ENCODE measurements at places on chromosomes 3 and 15.

DNA sequence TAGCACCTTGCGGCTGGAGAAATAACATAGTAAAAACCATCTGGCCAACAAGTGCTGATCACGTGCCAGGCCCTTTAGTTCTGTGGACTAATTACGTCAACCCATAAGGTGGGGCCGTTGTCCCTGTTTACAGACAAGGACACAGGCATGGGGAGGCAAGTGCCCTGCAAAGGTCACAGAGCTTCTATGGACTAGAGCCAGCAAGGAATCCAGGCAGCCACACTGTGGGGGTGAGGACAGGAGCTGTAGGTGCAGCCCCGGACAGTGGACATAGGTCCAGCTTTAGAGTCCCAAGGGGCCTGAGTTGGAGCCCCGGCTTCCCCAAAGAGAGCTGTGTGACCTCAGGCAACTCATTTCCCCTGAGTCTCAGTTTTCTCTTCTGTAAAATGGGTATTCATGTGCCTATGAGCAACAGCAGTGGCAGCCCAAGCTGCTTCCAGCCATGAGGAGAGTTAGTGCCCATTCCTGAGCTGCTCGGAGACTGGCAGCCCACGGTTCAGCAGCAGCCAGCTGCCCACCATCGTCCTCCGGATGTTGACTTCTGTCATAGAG, 13.9 kb downstream of the CHST13 start:
- DNase-seq: no peak

DNA sequence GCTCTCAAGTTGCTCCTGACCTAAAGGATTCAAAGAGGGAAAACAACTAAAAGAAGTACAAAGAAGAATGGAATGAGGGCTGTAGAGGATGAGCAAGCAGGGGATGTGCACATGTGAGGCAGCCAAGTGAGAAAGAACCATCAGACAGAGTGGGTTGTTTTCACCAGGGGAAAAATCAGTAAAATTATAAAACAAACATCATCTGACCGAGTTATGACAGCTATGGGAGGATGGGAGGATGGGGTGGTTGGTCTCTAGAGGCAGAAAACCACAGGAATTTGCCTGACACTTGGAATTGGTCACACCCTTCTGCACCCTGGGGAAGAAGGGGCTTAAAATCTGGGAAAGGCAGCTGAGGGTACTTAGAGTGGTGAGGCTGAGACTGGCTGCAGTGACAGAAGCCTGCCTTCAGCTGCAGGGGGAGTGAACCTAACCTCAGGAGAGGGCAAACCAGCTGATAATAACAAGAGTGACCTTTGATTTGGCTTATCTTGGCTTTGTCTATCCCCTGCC, 10.1 kb downstream of the ARHGAP31 start:
- DNase-seq: no peak

- DNase-seq: no peak
These were observed 301.9 kb downstream of the CACNA2D3 start for GRCh38 chr3:54424292-54424691.

- DNase-seq: no peak
These were observed 5.9 kb downstream of the RNU6-1 start for GRCh38 chr15:67833710-67834511.

DNA sequence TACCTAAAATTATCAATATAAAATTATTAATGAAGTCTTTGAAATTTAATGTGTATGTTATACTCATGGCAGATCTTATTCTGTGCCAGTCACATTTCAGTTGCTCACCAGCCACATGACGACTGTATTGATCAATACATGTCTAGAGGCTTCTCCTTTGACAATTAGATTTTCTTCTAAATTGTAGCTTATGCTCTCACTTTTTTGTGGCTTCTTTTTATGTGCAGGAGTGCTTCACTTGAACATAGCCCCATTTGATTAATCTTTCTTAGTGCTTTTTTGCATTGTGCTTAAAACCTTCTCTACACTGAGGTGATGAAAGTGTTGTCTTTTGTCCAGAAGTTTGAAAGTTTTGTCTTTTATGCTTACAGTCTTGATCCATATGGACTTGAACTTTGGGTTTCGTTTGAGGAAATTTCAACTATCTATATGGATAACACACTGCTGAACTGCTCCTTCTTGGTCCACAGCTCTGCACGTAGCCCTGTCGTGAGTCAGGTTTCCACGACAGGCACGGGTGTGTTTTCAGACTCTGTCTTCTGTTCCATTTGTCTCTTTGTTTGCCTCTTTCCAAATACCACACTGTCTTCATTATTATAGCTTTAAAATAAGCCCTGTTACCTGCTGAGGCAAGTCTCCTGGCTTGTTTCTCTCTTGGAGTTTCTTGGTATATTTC, 393.9 kb upstream of the CFAP20DC start:
- no peak for DNase-seq

- no peak for DNase-seq
These were observed 376.7 kb upstream of the PDZRN3 start for GRCh38 chr3:74001436-74001835.

GRCh38 chr15:71103102-71103676, 12.1 kb upstream of the THSD4 start:
- DNase-seq: no peak

DNA sequence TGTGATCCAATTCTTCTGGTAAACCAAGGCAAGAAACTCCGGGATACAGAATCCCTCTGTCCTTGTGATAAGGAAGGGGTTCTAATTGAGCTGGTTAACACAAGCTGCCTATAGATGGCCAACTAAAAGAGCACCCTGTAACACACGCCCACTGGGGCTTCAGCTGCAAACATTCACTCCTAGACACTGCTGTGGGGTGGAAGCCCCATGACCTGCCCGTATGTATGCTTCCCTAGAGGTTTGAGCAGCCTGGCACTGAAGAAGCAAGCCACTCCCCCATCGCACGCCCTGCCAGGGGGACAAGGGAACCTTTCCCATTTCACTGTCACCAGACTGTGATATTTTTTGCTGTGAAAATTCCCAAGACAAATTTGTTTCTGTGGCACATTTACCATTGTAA, 516.9 kb upstream of the GOLIM4 start:
- no peak for DNase-seq

GRCh38 chr3:11643201-11643603, 513 bp downstream of the VGLL4 start:
- peak; percentile 33 for DNase-seq

DNA sequence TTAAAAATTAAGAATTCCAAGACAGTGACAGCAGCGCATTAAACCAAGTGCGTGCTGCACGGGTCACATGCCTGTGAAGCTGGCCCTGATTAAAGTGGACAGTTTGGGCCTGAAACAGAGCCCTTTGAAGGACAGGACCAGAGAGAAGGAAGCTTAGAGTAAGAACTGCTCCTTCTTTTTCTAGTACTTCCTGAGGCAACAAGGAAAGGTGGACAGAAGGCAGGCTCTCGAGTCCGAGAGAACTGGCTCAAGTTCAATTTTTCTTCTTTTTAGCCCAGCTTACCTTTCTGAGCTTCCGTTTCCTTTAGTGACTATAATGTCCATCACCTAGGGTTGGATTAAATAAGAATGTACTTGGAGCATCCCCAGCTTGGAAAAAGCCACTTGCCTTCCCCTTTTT, 26.9 kb downstream of the ANP32A start:
- no peak for DNase-seq

DNA sequence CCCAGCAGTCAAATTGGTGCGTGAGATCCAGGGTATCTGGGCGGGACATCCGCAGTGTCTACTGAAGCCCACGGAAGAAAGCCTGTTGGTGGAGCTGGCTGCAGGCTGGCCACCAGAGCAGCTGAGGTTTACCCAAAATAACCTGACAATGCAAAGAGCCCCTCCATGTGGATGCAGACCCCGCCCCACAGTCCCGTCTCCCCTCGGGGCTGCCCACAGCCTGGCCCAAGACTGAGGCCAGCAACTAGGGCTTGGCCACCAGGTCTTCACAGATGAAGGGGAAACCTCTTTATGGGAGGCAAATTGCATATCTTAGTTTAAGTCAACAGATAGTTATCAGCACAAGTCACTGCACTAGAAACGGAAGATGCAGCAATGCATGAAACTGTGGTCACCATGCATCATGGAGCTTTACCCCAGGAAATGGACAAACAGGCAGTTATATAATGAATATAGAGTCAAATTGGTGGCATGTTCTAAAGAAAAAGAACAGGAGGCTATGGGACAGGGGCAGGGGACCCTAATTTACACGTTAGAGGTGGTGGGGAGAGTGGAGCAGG, 86.3 kb downstream of the ARNT2 start:
- DNase-seq: no peak

GRCh38 chr15:50128266-50128665, 9.2 kb upstream of the ATP8B4 start:
- DNase-seq: no peak

DNA sequence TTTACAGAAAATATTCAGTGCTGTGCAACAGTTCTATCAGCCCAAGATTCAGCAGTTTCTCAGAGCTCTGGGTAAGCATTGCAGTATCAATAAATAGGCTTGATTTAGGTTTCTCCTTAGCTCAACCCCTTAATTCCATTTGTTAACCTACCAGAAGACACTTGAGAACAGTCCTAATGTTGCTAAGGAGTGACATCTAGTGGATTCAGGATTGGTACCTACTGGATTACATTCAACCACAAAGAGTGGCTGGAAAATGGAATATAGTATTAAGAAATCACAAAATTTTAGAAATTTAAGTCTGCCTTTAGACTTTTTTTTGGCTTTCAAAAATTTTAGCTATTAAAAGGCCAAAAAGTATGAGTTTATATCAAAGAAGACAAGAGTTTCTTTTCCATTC, 34.7 kb downstream of the POLG start:
- DNase-seq: no peak

GRCh38 chr3:37537914-37538691, 323.6 kb upstream of the CTDSPL start:
- no peak for DNase-seq
